ENCODE measurements at places on chromosomes 4 and X.

- no peak for DNase-seq
Observed at GRCh38 chr4:156111686-156112085, 158.0 kb upstream of the CTSO start.

DNA sequence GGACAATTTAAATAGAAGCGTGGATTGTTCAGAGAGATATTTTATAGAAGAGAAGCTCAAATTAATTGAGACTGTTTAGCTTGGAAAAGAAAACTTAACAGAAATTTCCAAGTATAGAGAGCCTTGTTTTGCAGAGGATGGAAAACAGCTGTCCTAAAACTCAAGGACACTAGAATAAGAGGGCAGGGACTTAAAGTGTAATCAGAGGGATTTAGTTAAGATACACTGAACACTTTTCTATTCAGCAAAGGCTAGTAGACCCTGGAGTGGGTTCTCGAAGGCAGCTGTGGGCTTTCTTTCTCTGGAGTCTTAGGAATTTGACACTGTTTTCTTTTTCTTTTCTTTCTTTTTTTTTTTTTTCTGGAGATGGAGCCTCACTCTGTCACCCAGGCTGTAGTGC, 92.7 kb upstream of the ARX start:
- no peak for DNase-seq

DNA sequence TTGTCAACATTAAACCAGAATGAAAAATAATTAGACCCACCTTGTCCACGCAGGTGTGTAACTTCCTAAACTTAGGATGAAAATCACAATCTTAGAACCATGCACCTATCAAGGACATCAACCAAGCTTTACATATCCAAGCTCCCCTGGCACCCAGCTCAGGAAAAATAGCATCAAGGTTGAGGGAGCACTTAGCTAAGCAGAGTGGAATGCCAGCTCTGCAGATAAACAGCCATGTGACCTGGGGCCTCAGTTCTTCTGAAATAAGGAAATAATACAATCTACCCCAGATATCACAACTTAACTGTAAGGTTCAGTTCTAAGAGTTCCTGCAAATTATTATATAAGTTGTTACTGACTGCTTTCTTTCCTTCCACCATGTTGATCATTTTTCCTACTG, 64.7 kb downstream of the DHX15 start:
- no peak for DNase-seq

- no peak for DNase-seq
Observed at GRCh38 chr4:3720466-3720865, 45.7 kb upstream of the ADRA2C start.

DNA sequence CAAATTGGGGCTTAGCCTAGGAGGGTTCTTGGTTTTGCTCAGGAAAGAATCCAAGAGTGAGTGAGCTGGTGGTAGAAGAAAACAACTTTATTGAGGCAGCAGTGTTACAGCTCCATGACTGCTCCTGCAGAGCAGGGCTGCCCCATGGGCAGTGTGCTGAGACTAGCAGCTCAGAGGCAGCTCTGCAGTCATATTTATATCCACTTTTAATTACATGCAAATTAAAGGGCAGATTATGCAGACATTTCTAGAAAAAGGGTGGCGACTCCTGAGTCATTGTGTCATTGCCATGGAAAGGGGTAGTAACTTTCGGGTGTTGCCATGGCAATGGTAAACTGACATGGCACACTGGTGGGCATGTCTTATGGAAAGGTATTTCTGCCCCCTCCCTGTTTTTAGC, 202.2 kb downstream of the CLCN4 start:
- DNase-seq = no peak

All from stimulated activated CD8-positive, alpha-beta memory T cell treated with anti-CD3 and anti-CD28 coated beads, Interleukin-7, amount 100 ng/mL, for 24 hours (primary cell).